ENCODE measurements at places on chromosomes 5 and 9. TPM values are rescaled to one million over a fixed set of nuclear protein-coding genes. Genes with fewer than 3 reads are reported as not detected.

NRG2 gene
- total RNA-seq = 0.13 TPM

DNA sequence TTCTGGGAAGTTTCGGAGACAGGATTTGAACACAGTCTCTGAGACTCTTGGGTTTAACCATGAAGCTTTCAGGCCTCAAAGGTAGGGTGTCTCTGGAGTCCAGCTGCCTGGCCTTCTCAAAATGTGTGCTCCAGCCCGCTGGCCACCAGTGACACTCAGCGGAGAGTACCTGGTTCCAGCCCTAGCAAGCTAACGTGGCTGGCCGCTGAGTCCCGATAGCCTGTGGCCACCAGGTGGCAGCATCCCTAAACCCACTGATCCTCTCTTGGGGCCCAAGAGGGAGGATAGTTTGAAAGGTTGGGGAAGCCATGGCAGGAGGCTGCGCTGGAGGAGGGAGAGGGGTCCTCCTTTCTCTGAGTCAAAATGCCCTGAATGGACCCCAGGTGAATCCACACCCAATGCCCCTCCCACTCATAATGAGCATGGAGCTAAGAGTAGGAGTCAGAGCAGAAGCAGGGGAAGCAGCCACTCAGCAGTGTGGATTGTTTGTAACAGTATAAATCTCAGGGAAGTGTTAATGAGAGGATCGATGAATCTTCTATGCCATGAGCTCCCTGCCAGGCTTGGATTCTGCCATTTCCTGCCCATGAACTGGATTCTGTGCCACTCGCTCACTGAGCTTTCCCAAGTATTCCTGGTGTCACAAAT lies 5.4 kb upstream of the TIFAB start:
- no peak overlapping the region for H3K27ac ChIP-seq
- H3K4me3 ChIP-seq = no peak overlapping the region

DNA sequence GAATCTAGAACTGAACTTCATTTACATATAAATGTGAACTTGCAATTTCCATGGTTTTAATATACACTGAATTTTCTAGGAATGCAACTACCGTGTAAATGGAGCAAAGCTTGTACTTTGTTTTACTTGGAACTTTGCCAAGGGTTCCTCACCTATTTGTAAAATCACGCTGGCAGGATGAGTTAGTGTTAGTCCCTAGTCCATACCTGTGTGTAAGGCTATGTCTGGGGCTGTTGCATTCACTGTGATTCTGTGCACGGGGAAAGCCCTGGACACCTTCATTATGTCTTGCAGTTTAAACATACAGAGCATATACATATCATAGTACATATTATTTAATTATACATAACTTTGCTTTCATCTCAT lies 119.9 kb downstream of the PAX5 start:
- no peaks in the 10 kb centered on the region for H3K36me3 ChIP-seq
- no peaks in the 10 kb centered on the region for H3K4me1 ChIP-seq
- H3K27me3 ChIP-seq = no peaks in the 10 kb centered on the region
- no peak for DNase-seq

DNAH5 gene
- total RNA-seq = 0.50 TPM
